ENCODE measurements at places on chromosomes 12 and 14. TPM values are rescaled to one million over a fixed set of nuclear protein-coding genes. Genes with fewer than 3 reads are reported as not detected.

DNA sequence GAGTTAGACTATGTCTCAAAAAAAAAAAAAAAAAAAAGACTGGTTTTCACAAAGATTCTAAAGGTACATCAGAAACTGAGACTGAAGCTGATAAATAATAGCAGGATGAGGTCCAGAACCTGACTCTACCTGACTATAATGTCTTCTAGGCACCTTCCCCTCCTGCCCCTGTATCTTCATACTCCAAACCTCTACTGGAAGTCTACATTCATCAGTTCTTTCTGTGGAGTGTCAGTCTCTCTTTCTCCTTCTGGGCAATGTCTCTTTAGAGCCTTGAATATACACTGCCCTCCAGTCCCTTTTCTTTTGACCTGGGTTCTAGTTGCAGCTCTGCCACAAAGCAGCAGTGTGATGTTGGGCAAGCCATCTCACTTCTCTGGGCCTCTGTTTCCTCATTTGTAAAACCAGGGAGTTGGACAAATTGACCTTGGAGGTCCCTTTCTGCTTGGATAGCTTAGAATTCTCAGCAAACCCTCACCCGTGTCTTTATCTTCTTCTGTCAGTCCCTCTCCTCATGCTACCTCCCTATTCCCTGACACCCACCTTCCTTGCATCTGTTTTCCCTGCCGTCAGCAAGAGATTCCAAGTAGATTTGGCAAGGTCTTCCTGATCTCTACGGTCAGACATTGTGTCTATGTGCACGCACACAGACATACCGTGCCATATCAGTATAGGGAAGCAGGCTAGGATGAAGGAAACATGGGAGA, 4.3 kb downstream of the NFE2 start:
- no peak for DNase-seq

- DNase-seq: no peak
These were observed 6.3 kb upstream of the TMPO start for GRCh38 chr12:98509063-98509462.

GRCh38 chr12:15208871-15209656, 12.2 kb downstream of the RERG start:
- no peak for DNase-seq

Gene SYNE3
- total RNA-seq: 2.0 TPM

Gene SIX1
- 6.5 TPM for total RNA-seq

DNA sequence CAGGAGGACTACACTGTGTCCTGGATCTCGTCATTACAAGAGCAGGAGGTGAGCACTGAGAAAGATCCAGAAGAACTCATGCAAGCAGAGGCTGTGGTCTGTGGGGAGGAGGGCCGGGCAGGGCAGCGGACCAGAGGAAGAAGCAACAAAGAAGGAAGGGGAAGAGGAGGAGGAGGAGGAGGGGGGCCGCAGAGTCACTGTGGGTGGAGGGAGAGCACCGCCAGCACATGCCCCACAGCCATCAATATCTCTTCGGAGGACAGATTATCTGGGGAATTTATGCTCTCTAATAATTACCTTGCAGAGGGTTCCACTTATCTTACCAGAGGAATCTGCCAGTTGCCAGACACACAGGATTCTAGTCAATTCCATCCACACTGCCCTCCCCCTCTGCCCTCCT, 105.6 kb downstream of the DPF3 start:
- DNase-seq: no peak

GRCh38 chr14:74333909-74334308, 14.4 kb upstream of the VRTN start:
- DNase-seq: no peak

- no peak for DNase-seq
These were observed 37.3 kb downstream of the CCDC85C start for GRCh38 chr14:99566390-99567354.

- DNase-seq: no peak
These were observed 12.7 kb downstream of the ERC1 start for GRCh38 chr12:1003600-1004271.

Gene ERC1
- 23.8 TPM for total RNA-seq

DNA sequence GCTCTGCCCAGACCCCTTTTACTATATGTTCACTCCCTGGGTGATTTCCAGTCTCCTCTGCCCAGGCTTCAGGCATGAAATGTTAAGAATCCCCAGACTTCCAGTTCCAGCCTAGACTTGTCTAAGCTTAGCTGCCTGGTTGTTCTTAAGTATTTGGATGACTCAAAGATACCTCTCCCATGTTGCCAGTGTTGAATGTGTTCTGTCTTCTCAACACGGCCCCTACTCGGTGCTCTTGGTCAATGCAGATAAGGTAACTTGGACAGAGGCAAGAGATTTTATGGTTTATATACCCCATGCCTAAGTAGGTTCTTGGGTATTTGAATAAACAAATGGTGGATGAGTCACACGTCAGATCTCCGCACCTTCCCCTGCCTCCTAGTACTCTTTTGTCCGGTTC, 13.6 kb downstream of the PIWIL1 start:
- DNase-seq: peak; percentile 62

DNA sequence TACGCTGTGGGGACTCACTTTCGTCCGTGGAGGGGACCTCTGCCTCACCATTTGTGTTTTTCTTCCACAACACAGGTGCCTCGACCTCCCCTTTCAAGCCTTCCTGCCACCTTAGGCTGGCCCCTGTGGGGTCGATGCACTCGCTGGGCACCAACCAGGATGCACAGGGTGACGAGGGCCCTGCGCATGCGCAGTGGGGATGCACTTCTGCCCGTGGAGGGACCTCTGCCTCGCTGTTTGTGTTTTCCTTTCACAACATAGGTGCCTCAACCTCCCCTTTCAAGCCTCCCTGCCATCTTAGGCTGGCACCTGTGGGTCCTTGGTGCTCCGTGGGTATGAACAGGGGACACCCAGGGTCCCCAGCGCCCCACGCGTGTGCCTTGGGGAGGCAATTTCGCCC, 356.8 kb downstream of the ALG10 start:
- no peak for DNase-seq

Gene EXD2
- total RNA-seq: 18.3 TPM

GRCh38 chr14:105733081-105734065, 207.0 kb downstream of the TMEM121 start:
- DNase-seq: no peak

DNA sequence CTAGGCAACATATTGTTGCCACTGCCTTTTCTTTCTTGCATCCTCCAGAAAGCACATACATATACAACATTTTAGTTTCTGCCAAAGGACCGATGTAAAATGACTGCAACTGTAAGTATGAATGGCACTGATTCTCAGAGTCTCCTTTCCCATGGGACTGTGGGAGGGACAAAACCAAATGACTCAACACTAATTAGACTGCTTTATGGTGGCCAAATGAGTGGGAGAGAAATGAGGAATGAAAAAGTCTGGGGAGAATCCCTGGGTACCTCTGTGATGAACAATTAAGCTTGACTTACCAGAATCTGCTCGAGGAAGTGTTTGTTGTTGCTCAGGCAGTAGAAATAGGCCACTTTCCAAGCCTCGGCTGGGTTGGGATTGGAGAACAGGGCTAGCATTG, 10.1 kb downstream of the ZFYVE26 start:
- no peak for DNase-seq

- DNase-seq: peak; percentile 77
These were observed 79.3 kb upstream of the TSPAN11 start for GRCh38 chr12:30847259-30847658.

Gene FZD10
- 1.3 TPM for total RNA-seq

- DNase-seq: no peak
These were observed 4.4 kb upstream of the PLXNC1 start for GRCh38 chr12:94143951-94144350.

DNA sequence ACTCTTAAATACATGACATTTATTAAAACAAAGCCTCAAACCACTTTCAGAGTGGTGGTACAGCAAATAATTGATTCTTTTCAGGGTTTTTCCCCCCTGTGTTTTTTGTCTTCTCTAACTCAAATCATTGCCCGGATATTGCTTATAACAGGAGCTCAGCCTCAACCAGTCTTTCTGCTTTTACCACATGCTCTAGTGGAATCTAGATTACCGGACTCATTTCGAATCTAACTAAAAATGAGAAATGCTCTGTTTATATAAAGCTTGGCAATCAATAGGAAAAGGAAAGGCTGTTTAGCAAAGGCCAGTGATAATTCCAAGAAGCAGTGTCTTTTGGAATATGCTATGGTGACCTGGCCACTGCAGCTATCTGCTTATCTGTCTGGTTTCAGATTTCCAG, 161.5 kb downstream of the ETV6 start:
- no peak for DNase-seq

GRCh38 chr14:77622366-77622961, 6.0 kb upstream of the SPTLC2 start:
- peak; percentile 65 for DNase-seq

All from hepatocyte (in vitro differentiated cells).